ENCODE measurements at places on chromosomes 6 and 20.

DNA sequence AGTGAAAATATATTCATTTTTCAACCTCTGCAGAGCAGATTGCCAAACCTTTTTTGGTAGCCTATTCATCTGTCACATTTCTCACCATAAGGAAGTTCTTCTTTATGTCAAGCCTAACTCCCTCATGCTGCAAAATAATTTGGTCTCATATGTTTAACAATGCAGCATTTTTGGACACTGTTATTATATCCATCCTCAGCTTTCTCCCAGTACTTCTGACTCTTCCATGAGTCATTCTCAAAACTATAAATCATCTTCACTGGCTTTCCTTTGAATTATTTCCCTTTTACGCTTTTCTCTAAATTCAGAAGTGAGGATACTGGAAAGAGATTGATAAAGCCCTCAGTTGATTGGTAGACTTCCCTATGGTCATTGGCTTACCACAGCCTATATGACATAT is 192.2 kb downstream of the TPBG start:
- no peak for DNase-seq

DNA sequence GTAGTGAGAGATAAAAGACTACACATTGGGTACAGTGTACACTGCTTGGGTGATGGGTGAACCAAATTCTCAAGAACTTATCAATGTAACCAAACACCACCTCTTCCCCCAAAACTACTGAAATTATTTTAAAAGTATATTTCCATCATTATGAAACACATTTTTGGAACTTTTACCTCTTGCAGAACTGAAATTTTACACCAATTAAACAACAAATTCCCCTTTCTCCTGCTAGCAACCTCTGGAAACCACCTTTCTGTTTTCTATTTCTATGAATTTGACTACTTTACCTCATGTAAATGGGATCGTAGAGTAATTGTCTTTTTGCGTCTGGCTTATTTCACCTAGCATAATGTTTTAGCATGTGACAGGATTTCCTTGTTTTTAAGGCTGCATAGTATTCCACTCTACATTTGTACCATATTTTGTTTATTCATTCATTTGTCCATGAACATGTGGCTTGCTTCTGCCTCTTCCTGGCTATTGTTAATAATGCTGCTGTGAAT is 149.9 kb upstream of the PHACTR1 start:
- no peak for DNase-seq

GRCh38 chr6:39488255-39488879 is 165.9 kb upstream of the KCNK16 start:
- no peak for DNase-seq

GRCh38 chr6:32609731-32610640 is 20.3 kb upstream of the HLA-DRB1 start:
- DNase-seq, result no peak

DNA sequence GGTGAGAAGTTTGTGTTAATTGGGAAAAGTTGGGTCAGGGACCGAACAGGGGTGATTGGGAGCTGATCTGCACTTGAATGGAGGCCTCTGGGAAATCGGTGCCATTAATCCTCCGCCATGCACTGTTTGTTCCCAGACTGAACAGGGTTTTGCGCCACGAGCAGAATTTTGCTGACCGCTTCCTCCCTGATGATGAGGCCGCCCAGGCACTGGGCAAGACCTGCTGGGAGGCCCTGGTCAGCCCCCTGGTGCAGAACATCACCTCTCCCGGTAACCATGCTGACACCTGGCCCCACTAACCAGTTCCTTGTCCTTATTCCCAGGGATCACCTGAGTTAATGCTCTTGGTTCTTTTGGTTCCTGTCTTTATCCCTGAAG is 21.7 kb downstream of the CUL9 start:
- DNase-seq, result no peak
